ENCODE measurements at places on chromosomes 3 and 15.

DNA sequence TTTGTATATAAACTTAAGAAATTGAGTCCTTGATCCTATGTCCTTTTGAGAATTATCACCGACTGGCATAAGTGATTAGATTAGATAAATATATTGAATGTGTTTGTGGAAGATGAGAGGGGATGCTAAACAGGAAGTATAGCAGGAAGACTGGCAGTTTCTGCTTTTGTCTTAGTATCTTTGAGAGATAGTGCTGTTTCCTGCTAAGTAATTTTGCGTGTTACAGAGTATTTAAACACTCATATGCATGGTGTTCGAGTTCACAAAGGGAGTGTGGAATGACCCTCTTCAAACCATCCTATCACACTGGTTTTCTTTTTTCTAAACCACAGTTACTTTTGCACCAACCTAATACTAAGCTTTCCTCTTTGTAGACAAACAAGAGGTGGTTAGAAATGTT is 106.0 kb downstream of the KLHL25 start:
- DNase-seq = no peak

- DNase-seq = no peak
Measured at GRCh38 chr15:69504352-69505040, 51.9 kb downstream of the RPLP1 start.

DNA sequence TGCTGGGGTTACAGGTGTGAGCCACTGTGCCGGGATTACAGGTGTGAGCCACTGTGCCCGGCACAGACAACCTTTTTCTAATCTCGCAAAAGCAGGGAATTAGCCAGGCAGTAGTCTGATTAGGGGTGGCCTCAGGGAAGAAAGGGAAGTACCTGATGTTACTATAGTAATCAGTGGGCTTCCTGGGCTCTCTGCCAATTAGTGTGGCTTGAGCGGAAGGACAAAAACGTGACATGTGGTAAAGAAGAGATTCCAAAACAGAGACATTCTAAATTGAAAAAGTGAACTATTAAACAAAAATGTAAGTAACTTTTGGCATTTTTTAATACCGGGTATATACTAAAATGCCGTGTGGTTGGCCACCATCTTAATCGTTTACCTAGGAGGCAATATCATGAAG is 48.1 kb downstream of the CFAP20DC start:
- DNase-seq = no peak

GRCh38 chr15:64691896-64692565 is 83.4 kb downstream of the RBPMS2 start:
- DNase-seq = no peak

GRCh38 chr15:36161771-36162212 is 417.6 kb upstream of the CDIN1 start:
- DNase-seq = no peak

- DNase-seq = no peak
Measured at GRCh38 chr3:118348169-118348557, 686.5 kb downstream of the IGSF11 start.

- DNase-seq = no peak
Measured at GRCh38 chr15:83657549-83657948, 3.6 kb downstream of the ADAMTSL3 start.

- no peak for DNase-seq
Measured at GRCh38 chr15:66838671-66839239, 136.7 kb downstream of the SMAD6 start.

DNA sequence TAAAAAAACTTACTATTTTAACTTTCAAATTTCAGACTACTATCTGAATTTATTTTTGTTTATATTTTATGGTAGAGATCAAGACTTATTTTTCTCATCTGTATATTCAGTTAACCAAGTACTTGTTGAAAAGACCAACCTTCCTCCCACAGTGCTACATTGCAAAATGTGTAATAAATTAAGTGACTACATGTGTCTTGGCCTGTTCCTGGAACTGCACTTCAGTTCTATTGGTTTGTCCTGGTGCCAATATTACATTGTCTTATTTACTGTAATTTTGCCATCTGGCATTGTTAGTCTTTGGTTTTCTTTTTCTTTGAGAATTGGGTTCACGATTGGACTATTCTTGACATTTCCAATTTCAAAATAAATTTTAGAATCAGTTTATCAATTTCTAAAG is 138.4 kb upstream of the KCNMB2 start:
- no peak for DNase-seq

GRCh38 chr3:23824699-23825444 is 19.1 kb downstream of the UBE2E1 start:
- DNase-seq = no peak

GRCh38 chr3:47681016-47681415 is 100.7 kb downstream of the SMARCC1 start:
- no peak for DNase-seq

- no peak for DNase-seq
Measured at GRCh38 chr15:31560643-31561042, 234.0 kb downstream of the KLF13 start.

GRCh38 chr3:1010228-1010627 is 82.6 kb upstream of the CNTN6 start:
- no peak for DNase-seq

- peak; percentile 16 for DNase-seq
Measured at GRCh38 chr3:67381667-67382272, 272.6 kb downstream of the SUCLG2 start.

DNA sequence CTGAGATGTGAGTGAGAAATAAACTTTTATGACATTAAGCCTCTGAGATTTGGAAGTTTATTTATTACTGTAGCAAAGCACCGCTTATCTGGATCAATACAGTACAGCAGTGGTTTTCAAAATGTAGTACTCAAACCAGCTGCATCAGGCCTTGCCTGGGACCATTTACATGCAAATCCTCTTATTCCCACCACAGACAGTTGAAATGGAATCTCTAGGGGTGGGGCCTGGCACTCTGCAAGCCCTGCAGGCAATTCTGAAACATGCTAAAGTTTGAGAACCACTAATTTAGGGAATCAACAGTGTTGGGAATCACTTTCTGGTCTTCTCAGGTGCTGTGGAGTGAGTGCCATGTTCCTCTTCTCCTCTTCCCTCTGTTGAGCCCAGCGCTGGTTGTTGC is 77.8 kb upstream of the TAMM41 start:
- DNase-seq = no peak

DNA sequence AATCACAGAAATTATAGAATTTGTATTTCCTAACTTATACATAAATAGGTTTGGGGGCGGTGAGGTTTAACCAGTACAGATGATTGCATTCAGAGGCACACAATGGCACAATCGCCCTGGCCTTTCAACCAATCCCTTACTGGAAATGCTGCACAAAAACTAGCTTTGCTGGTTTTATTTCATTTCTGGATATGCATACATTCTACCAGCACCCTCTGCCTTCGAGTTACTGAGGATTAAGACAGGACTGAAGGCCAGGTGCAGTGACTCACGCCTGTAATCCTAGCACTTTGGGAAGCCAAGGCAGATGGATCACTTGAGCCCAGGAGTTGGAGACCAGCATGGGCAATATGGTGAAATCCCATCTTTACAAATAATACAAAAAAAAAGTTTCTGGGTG is 336.1 kb downstream of the ARRDC4 start:
- no peak for DNase-seq

GRCh38 chr3:66075281-66075680 is 36.6 kb upstream of the MAGI1 start:
- DNase-seq = no peak

DNA sequence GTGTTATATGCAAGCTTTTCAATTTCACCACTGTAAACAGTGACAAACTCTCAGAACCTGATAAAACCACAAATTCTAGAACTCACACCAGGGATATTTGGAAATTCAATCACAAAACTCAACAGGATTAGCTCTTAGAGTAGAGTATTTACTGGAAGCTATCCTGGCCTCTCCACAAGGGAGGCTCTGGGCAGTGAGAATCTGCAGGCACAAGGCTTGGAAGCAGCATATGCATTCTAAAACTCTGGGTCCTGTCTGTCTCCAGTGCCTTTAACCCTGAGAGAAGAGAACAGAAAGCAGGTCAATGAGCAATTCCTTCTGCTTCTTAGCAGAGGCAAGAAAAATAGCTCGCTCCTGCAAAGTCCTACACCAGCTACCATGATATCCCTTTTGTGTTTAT is 23.4 kb downstream of the PLSCR4 start:
- DNase-seq = no peak

- DNase-seq = no peak
Measured at GRCh38 chr3:933326-933725, 159.5 kb upstream of the CNTN6 start.

DNA sequence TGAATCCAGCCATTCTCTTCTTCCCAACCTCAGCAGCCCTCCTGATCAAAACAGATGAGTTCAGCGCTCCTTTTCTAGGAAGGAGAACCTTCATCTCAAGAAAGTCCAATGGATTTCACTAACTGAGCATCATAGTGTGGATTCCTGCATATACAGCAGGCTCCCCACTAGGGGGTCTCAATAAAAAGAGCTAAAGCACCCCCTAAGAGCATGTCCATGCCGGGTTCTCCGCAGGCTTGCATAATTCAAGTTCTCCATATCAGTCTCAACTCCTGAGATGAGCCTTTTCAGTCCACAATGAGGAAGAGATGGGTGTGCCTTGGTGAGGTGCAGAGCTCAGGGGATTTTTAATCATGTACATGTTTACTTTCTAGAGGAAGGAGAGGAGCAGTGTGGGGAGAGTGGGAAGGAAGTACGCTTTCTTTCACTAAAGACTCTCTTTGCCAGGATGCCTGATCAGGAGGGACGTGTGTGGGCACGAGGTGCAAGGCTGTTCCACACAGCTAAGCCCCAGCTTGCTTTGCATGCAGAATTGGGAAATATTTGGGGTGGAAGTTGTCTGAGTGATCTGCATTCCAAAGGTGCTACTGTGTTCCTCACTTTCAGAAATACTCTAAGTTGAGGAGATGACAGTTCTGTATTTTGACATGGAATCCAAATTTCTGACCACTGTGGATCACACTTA is 563.5 kb downstream of the OCA2 start:
- no peak for DNase-seq

GRCh38 chr3:178226094-178226493 is 310.1 kb upstream of the KCNMB2 start:
- no peak for DNase-seq

- DNase-seq = no peak
Measured at GRCh38 chr3:188179006-188179966, 25.3 kb downstream of the LPP start.

- DNase-seq = no peak
Measured at GRCh38 chr3:170211668-170212067, 10.6 kb upstream of the PRKCI start.

- no peak for DNase-seq
Measured at GRCh38 chr15:39609166-39609916, 28.5 kb downstream of the THBS1 start.

GRCh38 chr3:50260942-50261441 is 8.0 kb upstream of the SEMA3B start:
- no peak for DNase-seq

- no peak for DNase-seq
Measured at GRCh38 chr3:124920718-124921117, 13.8 kb downstream of the MUC13 start.

- peak; percentile 62 for DNase-seq
Measured at GRCh38 chr3:68057637-68058320, 403.4 kb upstream of the SUCLG2 start.

DNA sequence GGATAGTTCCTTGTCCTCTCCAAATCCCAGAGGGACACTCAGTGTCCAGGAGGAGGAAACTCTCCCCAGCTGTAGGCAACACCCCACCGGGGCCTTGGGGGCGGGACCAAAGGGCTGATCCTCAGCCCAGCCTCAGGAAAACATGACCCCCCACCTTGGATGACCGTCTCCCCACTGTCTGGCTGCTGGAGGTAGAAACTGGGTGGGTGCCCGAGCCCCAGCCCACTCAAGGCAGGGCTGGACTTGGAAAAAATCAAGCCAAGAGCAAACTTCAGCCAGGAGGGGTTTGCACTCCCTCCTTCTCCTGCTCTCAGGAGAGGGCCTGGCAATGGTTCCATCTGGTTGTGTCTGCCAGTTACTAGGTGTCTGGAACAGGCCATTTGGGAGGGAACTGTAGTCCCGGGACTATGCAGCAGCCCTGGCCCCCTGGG is 3.6 kb upstream of the RASL12 start:
- DNase-seq = no peak

DNA sequence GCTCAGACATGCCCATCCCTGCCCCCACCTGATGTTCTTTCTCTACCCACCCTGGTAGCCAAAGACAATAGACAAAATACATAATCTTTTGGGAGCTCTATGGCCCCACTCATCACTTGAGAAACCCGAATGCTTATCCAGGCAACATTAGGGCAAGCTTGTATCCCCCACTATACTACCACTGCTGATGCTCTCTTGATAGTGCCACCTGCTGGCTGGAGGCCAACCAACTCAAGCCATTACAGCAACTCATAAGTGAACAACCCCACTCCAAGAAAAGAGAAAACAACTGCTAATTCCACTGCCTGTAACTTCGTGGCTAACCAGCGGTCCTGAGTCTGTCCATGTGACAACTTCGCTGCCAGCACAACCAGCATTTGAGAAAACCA is 342.5 kb upstream of the TGFBR2 start:
- no peak for DNase-seq

DNA sequence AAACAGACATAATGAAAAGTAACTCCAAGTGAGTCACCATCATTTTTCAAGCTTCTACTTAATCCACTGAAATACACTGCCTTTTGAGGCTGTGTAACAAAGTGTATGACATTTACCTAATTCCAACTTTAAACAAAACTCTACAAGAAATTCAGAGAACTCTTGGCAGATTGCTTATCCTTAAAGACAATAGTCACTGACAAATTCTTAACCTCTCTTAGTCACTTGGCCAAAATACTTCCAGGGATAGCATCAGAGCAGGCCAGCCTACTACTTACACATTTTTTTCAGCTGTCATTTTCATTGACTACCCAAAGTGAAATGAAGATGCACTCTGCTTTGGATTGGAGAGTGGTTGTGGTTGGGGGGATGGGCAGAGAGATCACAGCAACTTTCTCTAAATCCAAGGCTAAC is 3.6 kb downstream of the WWTR1 start:
- DNase-seq = no peak

- DNase-seq = no peak
Measured at GRCh38 chr3:186268616-186269448, 93.2 kb downstream of the DGKG start.

DNA sequence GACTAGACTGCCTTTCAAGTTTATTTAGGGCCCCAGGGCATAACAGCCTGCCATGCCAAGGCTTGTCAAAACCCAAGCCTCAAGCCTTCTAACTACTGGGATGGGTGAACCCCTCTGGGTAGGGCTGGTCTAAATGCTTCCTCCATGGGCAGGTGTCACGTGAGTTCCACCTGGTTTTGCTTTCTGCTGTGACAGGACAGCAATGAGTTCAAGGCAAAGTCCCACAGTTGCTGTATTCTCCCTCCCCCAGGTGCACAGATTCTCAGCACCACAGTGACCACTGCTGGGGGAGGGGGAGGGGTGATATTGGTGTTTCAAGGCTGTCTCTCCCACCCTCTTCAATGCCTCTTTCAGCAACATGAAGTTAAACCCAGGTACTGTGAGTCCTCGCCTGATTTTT is 46.9 kb upstream of the UBE2Q2 start:
- no peak for DNase-seq

Measured in activated CD4-positive, alpha-beta T cell treated with anti-CD3 and anti-CD28 coated beads for 4 hours (primary cell).